ENCODE measurements at places on chromosomes 6 and 20.

DNA sequence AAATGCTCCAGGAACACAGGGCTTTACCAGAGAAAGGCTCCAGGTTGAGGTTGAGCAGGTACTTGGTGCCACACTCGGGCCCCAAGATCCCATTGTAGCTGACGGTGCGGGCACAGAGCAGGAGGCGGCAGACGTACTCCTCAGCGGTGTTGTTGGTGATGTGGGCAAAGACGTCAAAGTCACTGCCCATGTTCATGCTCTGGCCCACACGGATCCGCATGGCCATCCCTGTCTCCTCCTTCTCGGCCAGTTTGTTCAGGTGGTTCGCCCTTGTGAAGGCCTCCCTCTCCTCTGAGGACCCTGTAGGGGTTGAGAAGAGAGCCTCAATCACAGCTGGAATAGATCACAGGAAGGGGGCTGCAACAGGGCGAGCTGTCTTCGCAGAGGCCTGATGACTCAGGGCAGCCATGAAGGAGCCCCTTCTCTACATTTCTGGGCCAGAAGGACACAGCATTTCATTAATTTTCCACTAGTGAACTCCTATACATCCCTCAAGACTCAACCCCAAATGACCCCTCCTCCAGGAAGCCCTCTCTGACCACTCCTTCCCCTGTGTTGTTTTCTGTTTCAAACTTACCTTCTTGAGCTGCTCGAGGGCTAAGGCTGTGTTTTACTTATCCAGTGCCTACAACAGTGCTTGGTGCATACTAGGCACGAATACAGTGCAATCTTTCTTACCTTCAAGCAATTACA, 26.8 kb downstream of the TGM2 start:
- DNase-seq, result no peak

DNA sequence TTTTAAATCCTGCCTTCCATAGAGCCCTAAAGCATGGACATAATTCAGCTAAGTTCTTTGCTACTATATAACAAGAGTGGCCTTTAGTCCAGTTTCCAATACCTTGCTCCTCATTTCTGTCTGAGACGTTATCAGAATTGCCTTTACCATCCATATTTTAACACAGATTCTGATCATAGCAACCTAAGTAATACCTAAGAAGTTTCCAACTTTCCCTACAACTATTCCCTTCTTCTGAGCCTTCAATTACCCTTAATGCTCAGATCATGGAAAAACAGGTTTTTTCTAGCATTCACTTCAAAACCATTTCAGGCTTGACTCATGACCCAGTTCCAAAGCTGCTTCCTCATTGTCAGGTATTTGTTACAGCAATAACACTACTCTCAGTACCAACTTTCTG, 367.1 kb downstream of the C6orf118 start:
- DNase-seq, result no peak

- DNase-seq, result no peak
Observed at GRCh38 chr20:39311851-39312506, 349.8 kb downstream of the DHX35 start.

DNA sequence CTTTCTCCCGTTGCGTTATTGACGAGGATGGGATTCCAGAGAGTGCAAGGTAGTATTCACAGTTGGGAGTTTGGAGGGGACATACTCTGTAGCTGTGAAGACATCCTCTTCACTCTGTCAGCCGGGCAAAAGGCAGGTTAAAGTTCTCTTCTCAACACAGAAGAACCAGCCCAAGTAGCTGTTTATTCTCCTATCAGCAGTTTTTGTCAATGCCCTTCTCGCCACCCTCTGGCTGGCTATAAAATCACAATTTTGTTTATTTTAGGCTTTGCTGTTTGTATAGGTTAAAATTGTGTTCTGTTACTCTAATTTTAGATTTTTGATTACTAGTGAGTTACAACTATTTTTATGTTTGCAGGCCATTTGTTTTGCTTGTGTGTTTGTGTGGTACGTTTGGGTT, 37.9 kb upstream of the MAS1 start:
- DNase-seq, result no peak

DNA sequence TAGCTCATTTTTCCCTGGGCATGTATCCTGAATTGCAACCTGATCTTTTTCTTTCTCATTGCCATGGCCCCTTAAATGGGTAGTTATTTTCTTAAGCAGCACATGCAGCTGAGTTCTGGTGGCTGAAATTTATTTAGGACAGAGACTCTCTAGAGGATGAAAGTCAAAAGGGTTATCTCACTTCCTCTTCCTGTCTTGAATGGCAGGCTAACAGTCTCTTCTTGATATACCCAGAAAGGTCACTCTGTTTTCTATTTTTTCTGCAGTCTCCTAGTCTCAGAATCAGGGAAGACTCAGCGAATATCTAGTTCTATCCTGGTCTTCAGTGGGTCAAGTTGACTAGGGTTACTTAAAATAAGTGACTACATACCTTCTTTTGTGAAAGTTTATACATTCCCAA, 243.3 kb downstream of the EPHA7 start:
- no peak for DNase-seq

GRCh38 chr6:3308106-3308505, 49.4 kb downstream of the PSMG4 start:
- no peak for DNase-seq

GRCh38 chr6:18387061-18387721, at the start of gene RNF144B:
RNF144B (plus strand) TSS chr6:18387350; CDS start chr6:18399535, 12,185 bp downstream.
- peak; percentile 7 for DNase-seq

DNA sequence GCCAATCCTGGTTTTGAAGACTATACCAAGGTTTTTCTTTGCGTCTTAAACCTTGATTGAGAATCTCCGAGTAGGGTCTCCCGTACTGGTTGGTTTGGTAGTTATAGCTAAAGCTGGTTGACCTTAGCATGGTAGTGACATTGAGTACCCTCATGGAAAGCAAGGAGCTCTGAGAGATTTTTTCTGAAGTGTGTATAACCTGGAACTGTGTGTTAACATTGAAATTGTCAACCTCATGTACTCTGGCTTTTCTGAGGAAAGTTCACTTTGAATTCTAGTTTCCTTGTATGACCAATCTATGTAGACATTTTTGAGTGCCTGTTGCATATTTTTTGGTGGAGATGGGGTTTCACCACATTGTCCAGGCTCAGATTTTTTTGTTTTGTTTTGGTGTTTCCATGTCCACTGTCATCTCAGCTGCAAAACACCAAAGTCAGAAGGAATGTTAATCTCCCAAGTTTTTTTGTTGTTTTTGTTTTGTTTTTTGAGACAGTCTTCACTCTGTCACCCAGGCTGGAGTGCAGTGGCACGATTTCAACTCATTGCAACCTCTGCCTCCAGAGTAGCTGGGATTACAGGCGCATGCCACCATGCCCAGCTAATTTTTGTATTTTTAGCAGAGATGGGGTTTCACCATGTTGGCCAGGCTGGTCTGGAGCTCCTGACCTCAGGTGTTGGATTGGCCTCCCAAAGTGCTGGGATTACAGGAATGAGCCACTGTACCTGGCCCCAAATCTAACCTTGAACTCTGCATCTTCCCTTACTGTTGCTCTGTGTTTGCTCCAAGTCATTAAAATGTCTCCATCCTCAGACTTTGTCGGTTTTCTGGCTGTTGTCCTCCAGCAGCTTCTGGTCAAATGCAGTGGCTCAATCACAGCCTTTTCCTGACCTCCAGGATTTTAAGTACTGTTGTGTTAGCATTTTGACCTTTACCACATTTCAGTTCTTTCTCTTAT, 4.3 kb downstream of the RPS12 start:
- no peak for DNase-seq

- DNase-seq, result no peak
Observed at GRCh38 chr20:20649945-20650344, 62.5 kb downstream of the RALGAPA2 start.

DNA sequence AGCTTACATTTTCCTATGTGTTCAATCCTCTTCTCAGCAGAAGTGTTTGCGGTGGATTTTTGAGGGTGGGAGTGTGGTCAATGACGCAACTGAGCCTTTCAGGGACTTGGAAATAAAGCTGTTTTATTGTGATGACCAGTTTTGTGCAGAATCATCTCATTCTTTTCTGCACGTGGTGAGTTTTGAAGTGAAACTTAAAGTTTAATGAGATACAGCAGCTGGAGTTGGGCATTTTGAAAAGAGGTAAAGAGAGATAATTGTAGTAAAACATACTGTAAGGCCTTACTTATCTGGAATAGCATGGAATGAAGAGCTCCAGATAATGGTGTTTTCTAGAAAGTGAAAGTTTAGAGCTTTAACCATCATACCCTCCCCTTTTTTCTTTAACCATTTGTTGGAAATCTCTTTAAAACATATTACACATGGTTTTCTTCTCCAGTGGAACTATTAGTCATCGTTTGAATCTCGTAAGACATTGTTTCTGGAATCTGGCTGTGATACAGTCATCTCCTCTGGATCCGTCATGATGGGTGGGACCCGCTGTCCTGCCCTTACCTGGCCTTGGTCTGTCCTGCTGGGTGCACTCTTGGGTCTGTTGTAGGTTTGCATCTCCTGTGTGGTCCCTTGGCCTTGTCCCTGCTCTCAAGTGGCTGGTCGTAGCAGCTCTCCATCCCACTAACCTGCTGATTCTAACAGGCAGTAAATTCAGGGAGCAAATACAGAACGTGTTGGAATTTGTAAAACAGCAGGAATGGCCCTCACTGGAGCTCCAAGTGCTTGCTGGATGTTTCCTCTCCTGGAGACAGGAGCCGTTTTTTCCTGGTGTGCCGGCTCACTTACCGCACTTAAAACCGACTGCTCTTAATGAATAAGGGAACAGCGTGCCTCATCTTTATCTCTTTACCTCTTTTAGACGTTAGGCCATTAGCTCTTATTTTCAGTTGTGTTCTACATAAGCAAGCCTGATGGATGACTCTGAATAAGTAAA, 29.8 kb downstream of the UST start:
- no peak for DNase-seq

- no peak for DNase-seq
Observed at GRCh38 chr6:108159981-108160380, 5.8 kb upstream of the NR2E1 start.

- no peak for DNase-seq
Observed at GRCh38 chr6:15046751-15047150, 199.1 kb upstream of the JARID2 start.

GRCh38 chr6:30500421-30501355, 11.4 kb downstream of the HLA-E start:
- DNase-seq, result no peak

- DNase-seq, result no peak
Observed at GRCh38 chr6:142246960-142247359, 54.8 kb upstream of the ADGRG6 start.

- DNase-seq, result no peak
Observed at GRCh38 chr20:24418731-24419130, 50.7 kb upstream of the SYNDIG1 start.

- no peak for DNase-seq
Observed at GRCh38 chr6:159101656-159102055, 56.9 kb upstream of the TAGAP start.

GRCh38 chr20:33540427-33540826, 50.5 kb downstream of the CBFA2T2 start:
- no peak for DNase-seq

DNA sequence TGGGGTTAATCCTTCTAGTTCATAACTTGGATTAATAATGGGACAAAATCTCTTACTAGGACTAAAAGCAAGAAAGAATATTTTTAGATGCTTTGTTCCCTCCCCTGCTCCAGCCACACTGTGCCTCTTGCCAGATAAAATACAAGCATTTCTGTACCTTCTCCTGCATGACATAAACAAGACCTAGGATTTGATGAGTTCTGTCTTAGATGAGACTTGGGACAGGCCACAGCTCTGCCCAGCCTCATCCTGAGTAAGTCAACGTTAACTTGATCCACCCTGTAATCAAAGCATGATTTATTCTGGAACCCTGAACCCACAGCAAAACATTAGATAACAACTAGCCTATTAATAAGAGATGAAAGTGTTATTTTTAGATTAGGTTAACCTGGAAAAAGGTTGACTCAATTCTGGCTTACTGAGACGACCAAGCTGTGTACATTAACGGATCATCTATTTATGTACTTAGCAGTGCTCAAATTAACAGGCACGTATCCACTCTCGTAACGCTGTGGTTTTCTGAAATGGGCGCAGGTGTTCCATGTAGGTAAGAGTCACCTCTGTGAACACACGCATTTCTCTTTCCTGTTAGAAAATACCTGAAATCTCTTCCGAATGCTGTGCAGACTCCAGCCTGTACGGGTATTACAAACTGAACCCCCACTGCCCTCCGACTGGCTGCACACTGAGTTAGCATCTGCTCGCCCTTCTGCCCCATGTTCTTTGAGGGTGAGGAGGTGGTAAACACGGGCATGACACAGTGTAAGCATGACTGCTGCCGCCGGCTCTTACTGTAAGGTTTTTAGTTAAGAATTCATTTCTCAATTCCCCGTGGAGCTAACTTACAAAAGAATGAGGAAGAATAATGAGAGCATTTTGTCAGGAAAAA, 132.1 kb upstream of the FOXQ1 start:
- DNase-seq, result no peak

DNA sequence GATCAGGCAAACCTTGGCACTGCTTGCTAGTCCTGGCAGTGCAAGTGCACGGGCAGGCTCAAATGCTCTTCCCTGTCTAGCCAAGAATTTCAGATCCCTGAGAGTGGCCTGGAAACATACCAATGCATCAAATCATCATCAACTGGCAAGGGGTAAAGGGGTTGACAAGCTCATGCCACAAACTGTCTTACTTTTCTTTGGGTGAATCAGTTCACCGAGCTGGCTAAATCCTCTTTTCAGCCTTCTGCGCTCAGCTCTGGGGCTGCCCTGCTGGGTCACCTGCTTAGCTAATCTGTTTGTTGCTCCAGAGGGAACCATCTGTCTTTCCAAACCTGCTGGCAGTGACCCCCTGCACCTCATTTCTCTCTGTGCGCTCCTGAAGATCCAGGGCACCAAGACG, 59.5 kb downstream of the LYRM4 start:
- no peak for DNase-seq

DNA sequence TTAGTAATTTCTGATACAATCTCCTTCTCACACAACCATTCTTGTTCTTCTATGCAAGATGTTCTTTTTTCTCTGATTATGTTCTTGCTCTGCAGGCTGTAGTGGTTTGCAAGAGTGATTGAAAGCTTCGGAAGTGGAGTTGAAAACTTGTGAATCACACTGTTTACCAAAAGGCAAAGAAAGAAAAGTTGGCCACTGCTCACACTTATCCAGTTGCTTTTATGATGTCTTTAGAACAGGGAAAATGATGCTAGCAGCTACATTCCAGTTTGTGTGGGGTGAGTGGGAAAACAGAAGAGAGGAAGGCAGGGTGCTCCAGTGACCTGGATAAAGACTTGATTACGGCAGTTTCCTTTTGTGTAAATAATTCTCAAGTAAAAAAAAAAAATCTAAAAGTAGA, 583.3 kb downstream of the TENT5A start:
- no peak for DNase-seq

DNA sequence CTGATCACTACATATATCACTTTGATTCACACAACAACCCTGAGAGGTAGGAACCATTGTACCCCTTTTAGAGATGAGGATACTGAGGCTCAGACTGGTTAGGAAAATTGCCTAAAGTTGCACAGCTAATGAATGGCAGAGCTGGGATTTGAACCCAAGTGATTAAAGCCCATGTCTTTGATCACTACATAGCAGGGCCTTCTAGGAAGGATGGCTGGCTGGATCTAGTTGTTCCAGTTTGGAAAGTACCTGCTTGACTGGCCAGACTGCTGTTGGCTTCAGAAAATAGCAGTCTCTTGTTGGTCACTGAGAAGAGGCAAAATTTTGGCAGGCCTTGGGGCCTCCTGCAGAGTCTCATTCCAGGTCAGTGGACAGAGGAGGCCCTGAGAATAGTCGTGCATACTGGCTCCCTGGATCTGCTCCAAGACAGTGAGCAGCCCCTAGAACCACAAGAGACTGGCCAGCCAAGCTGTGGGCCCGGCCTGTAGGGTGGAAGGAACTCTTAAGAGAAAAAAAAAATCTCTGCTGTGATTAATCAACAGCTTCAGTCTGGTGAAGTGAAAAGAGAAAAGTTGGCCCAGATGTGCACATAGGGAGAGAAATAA, 17.5 kb downstream of the PPARD start:
- DNase-seq, result no peak

GRCh38 chr6:119501798-119502483, 152.4 kb upstream of the MAN1A1 start:
- DNase-seq, result no peak

All from stimulated activated CD4-positive, alpha-beta T cell treated with anti-CD3 and anti-CD28 coated beads, Interleukin-1b, Interleukin-23, amount 100 ng/mL, for 1 hour (primary cell).